ENCODE measurements at places on chromosomes 6 and 20.

DNA sequence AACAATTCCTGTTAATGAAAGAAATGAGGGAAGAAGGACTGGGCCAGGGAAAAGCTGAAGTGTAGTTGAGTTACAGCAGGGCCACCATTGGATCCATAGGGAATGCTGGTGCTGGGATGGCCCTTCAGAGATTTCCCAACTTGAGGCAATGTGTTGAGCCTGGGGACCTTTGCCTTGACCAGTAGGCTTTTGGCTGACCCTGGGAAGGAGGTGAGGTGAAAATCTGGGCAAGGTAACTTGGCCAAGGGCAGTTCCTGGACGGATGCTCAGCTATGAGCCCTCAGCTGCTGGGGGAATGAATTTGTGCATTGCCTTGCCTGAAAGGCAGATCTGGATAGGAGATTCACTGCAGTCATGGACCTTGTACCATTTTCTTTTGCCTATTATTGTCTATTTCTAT lies 20.4 kb downstream of the UTRN start:
- no peak for DNase-seq

- DNase-seq = no peak
Measured at GRCh38 chr6:159308198-159308597, 139.0 kb downstream of the FNDC1 start.

DNA sequence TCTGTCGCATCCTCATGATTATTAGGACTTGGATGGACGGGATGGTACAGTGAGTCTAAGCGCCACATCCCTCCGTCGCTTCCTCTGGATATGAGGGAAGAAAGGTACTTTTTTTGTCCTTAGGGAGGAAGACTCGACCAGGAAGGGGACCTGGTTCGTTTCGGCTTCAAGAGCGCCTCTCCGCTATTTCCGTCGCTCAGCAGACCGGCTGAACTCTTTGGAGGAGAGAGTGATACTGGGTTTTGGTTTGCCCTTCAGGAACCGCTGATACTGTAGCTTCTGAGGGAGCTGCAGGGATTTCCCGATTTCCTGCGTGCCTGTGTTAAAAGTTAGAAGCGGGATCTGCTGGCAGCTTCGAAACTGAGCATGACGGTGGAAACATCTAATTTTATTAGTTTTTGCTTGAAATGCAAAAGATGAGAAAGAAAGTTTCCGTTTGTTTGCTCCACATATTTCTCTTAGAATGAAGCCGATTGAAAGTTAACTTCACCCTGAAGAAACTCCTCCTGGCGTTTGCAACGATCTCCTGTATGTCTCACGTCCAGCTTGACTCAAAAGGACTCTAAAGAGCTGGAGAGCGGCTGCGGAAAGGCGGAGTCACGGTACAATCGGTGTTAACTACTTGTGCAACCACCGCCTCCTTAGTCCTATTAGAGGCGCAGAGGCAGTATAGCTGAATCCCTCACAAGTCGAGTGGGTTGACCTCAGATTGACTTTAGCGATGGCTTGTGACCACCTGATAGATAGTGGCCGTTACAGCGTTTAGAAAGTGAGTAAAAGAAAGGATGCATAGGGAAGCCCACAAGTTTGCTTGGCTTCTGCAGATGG lies 129.4 kb downstream of the TRIM27 start:
- DNase-seq = no peak

- no peak for DNase-seq
Measured at GRCh38 chr20:24473435-24474223, 4.2 kb downstream of the SYNDIG1 start.

- DNase-seq = no peak
Measured at GRCh38 chr6:41088451-41088850, 15.7 kb downstream of the NFYA start.

DNA sequence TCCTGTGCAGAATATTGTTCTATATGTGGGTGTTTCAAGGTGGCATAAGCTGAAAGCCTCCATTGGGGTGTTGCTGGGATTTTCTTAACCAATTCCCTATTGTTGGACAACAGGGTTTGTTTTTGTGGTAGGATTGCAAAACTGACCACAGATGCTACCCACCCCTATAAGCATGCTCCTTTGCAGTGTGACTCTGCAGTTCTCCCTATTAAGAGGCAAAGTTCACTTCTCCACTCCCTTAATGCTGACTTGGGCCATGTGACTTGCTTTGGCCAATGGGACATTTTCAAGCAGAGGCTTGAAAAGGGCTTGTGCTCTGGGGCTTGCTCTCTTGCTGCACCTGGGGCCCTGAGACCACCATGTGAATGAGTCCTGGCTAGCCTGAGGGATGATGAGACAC lies 8.5 kb upstream of the ANGPT4 start:
- DNase-seq = no peak

GRCh38 chr6:160004018-160004417 lies 35.1 kb downstream of the IGF2R start:
- no peak for DNase-seq

- DNase-seq = no peak
Measured at GRCh38 chr20:7741866-7742265, 198.4 kb downstream of the HAO1 start.

- no peak for DNase-seq
Measured at GRCh38 chr6:44772838-44773237, 385.3 kb downstream of the CDC5L start.

DNA sequence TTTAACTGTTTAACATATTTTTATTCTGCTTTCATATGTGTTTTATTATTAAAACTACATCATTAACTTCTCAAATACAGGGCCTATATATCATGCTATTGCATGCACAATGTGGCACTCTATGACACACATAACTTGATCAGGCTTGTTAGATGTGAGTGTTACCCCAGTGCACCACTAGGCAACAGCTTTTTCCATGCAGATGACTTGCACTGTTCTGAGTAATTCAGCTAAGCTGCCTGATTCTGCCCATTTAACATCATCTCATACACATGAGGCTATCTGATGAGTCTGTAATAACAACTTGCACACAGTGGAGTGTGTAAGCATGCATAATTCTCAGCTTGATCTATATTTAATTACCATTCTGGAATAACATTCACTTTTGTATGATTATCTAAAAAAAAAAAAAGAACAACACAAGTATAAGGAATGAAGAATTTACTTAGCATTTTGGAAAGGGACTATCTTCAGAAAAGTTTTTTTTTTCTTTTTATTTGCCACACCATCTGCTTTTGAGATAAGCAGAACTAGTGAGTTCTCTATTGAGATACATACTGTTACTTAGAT lies 83.1 kb downstream of the GRM1 start:
- no peak for DNase-seq

- no peak for DNase-seq
Measured at GRCh38 chr6:169542491-169542890, 159.3 kb downstream of the WDR27 start.
